ENCODE measurements at places on chromosomes 7 and 10. TPM values are rescaled to one million over a fixed set of nuclear protein-coding genes. Genes with fewer than 3 reads are reported as not detected.

GRCh38 chr7:147400925-147401324 is 1189.6 kb upstream of the C7orf33 start:
- DNase-seq: no peak

TMEM176A gene
- not detected for total RNA-seq

GRCh38 chr7:7176406-7177043 is 5.8 kb upstream of the C1GALT1 start:
- DNase-seq: no peak

SLC26A5 gene
- total RNA-seq: not detected

DNA sequence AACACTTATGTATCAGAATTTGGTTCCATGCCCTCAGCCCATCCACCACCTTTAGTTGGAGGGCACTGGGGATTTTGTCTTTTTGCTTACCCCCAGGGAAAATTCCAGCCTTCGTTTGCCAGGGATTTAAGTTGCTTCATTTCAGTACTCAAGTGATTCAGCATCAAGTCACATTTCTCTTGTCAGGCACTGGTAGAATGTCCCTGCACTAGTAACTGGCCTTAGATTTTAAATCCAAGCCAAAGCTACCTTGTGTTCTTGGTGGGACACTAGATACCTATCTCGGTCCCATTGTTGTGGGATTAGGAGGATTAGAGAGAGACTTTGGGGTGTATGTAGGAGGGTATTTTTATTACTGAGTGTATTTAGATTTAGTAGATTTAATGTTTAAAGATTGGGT is 613.1 kb downstream of the SUGCT start:
- DNase-seq: no peak

- no peak for DNase-seq
Measured at GRCh38 chr7:140048138-140048537, 14.6 kb downstream of the PARP12 start.

DNA sequence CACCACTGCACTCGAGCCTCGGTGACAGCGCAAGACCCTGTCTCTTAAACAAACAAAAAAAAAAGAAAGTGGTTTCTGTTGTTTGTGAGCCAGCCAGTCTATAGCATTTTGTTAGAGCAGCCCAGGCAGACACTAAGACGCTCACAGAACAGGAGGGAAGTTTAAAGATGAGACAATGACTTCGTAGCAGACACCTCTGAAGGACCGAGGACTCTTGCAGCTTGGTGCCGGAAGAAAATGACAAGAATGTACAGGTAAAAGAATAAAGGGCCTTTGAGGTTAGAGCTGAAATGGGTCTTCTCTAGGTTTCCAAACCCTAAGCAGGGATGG is 39.7 kb downstream of the MACROH2A2 start:
- no peak for DNase-seq

RBP3 gene
- not detected for total RNA-seq

C10orf105 gene
- total RNA-seq: 0.16 TPM

DNA sequence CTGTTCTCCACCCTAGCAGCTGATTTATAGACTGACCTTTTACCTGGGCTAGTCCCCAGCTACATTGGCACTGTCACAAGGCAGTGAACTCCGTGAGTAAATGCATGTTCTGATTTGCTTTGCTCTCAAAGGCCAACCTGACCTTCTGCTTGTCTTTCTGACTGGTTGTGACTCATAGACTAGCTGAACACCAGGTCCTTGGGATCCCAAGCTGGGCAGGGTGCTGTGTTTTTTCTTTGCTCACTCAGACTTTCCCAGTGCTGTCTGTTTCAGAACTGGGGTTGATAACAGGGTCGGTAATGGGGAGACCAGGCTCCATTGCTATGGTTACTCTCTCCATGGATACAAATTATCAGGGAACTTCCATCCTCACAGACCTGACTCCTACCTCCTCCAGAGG is 35.0 kb downstream of the EVX1 start:
- no peak for DNase-seq

- peak; percentile 12 for DNase-seq
Measured at GRCh38 chr10:60434418-60435046, 44.9 kb upstream of the ANK3 start.

GRCh38 chr7:73885433-73885974 is 24.5 kb downstream of the TMEM270 start:
- DNase-seq: no peak

ZNF282 gene
- total RNA-seq: 29.7 TPM

DNA sequence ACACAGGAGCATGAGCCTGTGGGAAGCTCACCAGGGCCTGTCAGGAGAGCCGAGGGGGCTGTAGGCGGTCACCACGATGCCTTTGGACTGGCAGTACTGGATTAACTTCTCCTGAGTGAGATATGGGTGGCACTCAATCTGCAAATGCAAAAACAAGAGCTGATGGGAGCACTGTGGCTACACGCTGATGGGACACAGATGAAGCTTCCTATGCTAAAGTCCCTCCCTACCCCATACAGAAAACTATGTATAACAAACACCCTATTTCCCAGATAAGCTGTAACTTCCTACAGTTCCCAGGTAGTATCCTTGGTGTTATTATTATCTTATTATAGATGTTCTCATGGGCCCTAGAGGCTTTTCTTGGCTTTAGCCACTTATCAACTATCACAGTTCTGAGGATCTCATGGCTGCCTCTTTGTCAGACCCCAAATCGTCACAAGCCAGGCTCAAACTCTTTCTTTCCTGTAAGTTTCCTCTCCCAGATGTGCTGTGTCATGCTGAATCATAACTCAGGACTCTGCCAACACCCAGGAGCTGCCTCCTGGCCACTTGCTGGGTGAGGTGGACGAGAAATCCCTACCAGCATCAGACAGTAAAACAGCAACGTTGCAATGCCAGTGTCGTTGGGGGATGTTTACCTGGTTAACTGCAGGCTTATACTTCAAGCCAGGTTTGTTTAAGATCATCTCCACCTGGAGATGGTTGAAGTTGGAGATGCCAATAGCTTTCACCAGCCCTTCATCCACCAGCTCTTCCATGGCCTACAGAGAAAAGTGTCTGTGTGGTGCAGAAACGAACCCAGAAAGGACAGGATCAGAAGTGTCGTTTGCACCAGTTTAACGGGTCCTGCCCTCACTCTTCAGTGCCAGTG is 10.3 kb downstream of the AKR1B1 start:
- no peak for DNase-seq

DGKI gene
- 0.65 TPM for total RNA-seq

GRCh38 chr10:28470873-28471651 is 61.9 kb upstream of the WAC start:
- no peak for DNase-seq

DNA sequence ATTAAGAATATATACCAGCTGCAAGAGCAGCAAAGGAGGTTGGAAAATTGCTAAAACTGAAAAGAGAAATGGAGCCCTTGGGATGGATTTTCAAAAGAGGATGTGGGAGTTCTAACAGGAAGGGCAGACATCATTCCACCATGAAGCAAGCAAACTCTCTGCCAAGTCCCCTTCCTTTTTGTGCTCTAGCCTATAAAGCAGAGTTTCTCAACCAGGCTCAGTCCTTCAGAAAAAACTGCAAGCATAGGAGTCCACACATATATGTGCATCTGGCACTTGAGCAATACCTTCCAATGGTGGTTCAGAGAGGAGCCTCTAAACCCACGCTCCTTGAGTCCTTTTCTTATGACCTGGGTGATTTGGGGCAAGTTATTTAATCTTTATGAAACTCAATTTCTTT is 98.6 kb upstream of the MKX start:
- no peak for DNase-seq

DNA sequence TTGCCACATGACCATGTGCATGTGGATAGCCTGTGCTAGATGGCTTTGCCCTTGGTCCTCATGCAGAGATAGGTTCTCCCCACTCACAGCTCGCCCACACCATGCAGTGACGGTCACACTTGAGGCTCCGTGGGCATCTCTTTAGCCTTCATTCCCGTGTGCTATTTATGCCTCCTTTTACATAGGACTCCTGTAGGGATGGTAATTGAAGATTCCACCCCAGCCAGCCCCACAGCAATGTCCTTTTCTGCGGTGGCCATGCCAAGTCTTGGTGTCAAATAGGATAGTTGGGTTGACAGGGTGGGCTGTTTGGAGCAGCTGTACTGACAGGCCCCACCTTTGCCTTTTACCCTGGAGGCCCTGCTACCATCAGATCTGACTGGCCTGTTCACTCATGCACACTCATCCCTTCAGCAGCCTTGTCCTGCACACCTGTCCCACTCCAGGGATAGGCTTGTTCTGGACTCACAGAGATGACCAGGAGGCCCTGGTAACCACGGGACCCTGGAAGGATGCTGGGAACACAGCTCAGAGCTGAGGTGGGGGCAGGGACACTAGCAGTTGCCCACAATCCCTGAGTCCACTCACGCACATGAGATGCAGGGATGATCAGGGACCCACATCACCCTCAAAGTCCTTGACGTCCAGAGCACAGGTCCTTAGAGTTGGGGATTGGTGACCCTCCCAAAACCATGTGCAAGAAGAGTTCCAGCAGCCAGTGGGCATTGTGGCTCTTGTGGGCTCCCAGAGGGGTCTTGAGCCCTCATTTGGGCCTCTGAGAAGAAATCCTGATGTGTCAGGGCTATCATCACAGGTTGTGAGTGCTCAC is 71.2 kb downstream of the ADCY1 start:
- DNase-seq: no peak

DNA sequence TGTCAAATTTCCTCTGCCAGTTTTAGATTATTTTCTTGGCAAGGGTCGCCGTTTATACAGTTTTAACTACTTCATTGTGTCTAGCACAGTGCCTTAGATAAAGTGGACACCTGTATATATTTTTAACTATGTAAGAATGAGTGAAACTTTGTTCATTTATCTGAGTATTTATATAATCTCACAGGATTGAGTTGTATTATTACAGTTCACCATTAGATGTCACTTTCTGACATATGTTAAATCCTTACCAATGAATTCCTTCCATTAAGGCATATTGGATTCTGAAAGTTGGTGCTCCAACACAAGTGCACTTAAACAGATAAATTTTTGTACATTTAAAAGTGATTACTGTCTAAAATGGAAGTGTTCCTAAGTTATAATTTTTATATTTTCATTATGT is 43.0 kb downstream of the ZMYND11 start:
- no peak for DNase-seq

SMARCD3 gene
- total RNA-seq: 8.9 TPM

SPOCK2 gene
- total RNA-seq: 135 TPM

KIF11 gene
- total RNA-seq: 43.8 TPM

GRCh38 chr7:2566890-2567678 is 8.3 kb downstream of the IQCE start:
- DNase-seq: no peak

DNA sequence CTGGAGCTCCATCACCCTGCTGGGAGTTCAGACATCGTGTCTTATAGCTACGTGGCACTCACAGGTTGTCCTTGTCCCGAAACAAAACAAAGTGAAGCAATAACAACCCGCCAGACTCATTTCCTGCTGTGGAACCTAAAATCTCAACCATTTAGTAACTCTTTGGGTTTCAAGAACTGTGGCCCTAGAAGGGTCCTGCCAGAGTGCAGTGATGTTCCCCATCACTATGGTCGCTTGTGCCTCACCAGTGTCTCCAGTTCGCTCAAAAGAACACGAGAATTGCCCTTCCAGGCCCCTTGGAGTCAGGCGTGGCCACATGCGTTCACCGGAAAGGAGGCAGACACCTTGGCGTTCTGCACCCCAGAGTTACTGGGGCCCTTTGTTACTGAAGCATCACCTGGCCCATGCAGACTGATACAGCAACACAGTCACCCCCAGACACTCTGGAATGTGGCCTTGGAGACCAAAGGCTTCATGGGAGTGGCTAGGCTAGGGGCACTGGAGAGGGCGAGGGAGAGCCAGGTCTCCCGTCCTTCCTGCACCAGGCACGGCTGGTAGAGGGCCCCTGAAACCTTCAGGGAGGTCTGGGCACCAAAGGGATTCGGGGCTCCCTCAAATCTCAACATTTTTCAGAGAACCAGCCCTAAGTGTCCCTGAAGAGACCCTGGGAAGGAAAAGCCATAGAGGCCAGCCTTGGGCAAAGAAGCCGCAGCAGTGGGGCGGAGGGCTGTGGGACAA is 908 bp downstream of the CRYGN start:
- no peak for DNase-seq

TFEC gene
- not detected for total RNA-seq

PIK3AP1 gene
- 4.1 TPM for total RNA-seq

CPXM2 gene
- not detected for total RNA-seq

GRCh38 chr7:47370461-47371042 is 211.4 kb downstream of the TNS3 start:
- no peak for DNase-seq

- no peak for DNase-seq
Measured at GRCh38 chr10:32054094-32054493, 2.1 kb downstream of the KIF5B start.

- no peak for DNase-seq
Measured at GRCh38 chr10:77512219-77512578, 125.4 kb downstream of the KCNMA1 start.

NPC1L1 gene
- total RNA-seq: 0.07 TPM

DNA sequence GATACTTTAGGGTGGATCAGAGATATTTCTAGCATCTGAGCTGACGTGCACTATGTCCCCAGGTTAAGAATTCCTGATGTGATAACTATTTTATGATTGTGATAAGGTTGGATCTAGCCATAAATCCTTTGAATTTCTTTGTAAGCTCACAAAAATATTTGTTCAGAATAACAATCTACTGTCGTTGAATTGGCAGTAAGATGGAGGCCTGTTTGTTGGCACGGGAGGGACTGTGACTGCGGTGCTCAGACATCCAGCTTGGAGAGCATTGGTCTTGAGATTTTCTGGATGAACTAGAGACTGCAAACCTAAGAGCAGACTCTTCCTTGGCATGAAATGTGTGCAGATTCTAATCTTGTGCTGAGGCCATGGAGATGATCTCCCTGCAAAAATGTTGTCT is 131.1 kb downstream of the LRRC4 start:
- no peak for DNase-seq

GRCh38 chr10:86258941-86259340 is 107.7 kb downstream of the GRID1 start:
- DNase-seq: no peak

DNA sequence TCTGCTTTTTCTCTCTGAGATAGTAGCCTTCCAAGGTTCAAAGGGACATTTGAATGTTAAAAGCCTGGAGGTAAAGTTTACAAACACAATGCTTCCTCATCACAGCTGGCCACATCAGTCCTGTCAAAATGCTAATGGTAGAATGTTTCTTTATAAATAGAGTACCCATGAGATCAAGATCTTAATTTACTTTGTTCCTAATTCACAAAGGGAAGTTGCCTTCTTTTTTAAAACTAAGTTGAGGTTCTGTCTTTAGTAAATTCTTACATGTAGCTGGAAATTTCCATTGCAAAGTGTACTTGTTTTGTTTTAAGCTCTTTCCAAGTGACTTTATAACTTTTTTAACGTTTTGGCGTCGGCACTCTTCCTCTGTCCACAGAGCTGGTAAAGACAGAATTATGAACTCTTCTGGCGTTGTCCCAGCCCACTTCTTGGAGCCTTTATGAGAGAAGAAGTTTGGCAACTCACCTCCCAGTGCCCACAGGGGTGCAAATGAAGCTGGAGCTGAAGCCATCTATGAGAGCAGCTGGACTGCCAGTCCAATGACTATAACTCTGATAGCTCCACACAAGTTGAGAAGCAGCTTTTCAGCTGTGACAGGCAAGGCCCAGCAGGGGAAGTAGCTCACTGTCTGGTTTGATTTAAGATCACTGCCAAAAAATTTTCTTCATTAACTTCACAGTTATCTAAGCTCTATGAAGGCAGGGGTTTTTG is 23.3 kb downstream of the FZD1 start:
- no peak for DNase-seq

AGR3 gene
- total RNA-seq: not detected

- no peak for DNase-seq
Measured at GRCh38 chr7:113504142-113504541, 385.8 kb upstream of the SMIM30 start.

All from activated CD8-positive, alpha-beta T cell treated with anti-CD3 and anti-CD28 coated beads for 36 hours (primary cell).